ENCODE measurements at places on chromosomes 5 and 9.

- DNase-seq = no peak
Observed at GRCh38 chr5:180230017-180230416, 21.0 kb upstream of the RASGEF1C start.

DNA sequence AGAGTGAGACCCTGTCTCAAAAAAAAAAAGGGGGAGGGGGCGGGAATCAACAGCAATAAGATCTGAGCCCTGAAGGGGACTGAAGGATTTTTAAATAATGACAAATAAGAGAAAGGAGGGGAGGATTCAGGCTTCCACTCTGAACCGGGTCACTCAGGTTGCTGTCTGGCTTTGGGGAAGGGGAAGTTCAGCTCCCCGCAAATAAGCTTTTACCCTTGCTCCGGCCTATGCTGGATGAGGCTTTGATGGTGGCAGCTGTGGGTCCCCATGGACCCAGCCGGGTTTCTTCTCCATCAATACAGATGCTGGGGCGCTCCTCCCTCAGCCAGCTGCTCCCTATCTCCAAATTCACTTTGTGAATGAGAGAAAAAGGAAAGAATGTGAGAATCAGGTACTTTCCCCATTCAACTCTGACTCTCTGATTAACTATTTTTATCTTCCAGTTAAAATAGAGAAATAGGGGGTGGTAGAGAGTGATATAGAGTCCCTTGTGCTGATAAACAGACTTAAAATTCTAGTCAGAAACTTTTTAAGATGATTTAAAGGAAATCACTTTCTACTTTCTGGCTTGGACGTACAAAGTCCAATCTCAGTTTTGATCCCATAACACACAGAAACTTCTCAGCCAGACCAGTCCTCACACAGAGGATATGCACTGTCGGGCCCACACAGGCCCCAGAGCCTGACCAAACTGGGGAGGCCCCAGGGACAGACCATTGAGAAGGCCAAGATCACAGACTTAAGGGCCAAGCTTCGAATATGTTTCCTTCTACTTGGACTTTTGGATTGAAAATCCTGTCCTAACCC, 39.6 kb downstream of the C5orf15 start:
- no peak for DNase-seq

- no peak for DNase-seq
Observed at GRCh38 chr5:10511741-10512640, 51.9 kb upstream of the ANKRD33B start.

DNA sequence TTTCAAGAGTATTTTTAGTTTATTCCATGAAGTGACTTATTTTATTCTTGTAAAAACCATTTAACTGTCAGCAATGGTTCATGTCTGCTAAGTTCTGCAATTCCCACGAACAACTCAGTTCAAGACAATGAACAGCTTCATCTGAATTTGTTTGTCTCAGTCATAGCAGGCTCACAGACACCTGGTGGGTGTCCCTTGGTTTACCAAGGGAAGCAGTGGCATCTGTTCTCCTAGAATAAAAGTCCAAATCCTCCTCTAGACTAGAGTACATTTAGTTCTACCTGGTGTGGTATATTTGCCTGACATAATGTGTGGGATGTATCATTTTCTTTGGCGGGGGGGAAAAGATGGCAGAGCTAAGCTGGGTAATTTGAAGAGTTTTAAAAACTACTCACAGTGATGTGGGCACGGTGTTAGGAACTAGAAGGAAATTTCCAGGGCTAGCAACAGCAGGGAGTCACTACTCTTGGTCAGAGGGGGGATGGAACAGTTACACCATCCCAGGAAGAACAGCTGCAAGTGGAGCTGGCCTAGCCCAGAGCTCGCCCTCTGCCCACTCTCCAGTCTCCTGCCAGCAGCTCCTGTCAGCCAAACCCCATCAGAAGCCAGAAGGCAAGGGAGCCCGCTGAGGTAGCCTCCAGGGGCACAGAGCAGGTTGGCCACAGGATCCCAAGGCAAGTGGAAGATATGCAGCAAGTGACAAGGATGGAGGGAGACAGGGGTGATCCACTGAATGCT, 100.3 kb downstream of the PJA2 start:
- no peak for DNase-seq

DNA sequence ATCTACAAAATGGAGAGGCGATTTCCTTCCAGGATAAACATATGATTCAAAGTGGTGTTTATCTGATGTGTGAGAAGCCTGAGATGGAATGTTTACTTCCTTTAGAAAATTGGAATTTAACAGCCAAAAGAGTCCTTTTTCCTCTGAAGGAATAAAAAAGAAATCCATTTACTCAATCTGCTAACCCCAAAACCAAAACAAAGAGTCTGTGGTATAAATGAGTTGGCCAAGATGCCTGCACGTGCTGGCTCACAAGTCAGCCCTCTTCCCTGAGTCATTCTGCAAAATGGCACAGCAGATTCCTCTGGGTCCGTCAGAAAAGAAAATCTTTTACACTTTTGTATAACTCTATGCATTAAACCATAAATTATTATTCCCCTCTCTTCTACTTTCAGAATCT, 60.8 kb downstream of the EBF1 start:
- no peak for DNase-seq

DNA sequence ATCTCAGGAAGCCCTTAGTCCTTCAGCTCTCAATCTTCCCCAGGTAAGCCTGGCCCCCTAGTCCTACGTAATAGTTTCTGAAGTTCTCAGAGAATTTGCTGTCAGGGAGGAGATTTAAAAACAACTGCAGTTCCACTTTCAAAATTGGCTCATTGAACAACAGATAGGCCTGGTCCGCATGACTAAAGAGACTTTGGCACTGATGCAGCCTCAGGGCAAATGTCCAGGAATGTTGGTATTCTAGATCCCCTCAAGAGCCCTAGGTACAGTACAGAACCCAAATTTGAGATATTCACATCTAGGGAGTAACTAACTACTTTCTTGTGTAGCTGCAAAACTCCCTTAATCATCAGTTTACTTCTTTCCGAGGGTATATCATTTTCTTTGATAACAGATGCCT, 162.8 kb downstream of the GABRG2 start:
- no peak for DNase-seq

Measured in HEK293T (cell line).